ENCODE measurements at places on chromosomes 4 and X. TPM values are rescaled to one million over a fixed set of nuclear protein-coding genes. Genes with fewer than 3 reads are reported as not detected.

The CFAP99 gene
- not detected for total RNA-seq

The ADH1B gene
- not detected for total RNA-seq

The GAGE12F gene
- total RNA-seq, result not detected

The DDX53 gene
- not detected for total RNA-seq

The OTC gene
- not detected for total RNA-seq

The CCDC149 gene
- 4.8 TPM for total RNA-seq

Measured in mammary epithelial cell (primary cell).